ENCODE measurements at places on chromosomes 1 and 21. TPM values are rescaled to one million over a fixed set of nuclear protein-coding genes. Genes with fewer than 3 reads are reported as not detected.
A peak's percentile ranks its signal among the peaks of the same experiment; 100 is the strongest.

GRCh38 chr1:65694126-65694525 lies 98.6 kb upstream of the PDE4B start:
- no peaks in the 10 kb centered on the region for H3K36me3 ChIP-seq
- H3K4me3 ChIP-seq, result no peak overlapping the region
- H3K4me1 ChIP-seq, result peaks cover 19% of the 10 kb centered on the region
- H3K27me3 ChIP-seq, result no peaks in the 10 kb centered on the region

- no peaks in the 10 kb centered on the region for H3K27me3 ChIP-seq
- peak overlapping the region; percentile 99 for H3K27ac ChIP-seq
- peaks cover 36% of the 10 kb centered on the region for H3K4me1 ChIP-seq
These were observed 1.3 kb upstream of the H3-3A start for GRCh38 chr1:226061068-226061840.

- no peak overlapping the region for H3K27ac ChIP-seq
- no peak for DNase-seq
- no peak overlapping the region for H3K4me3 ChIP-seq
- no peaks in the 10 kb centered on the region for H3K27me3 ChIP-seq
These were observed 252.1 kb downstream of the FOXD2 start for GRCh38 chr1:47689894-47690293.

Gene FMO4
- total RNA-seq, result 3.3 TPM

Gene CRNN
- not detected for total RNA-seq

GRCh38 chr1:86273066-86273465 lies 116.5 kb upstream of the COL24A1 start:
- DNase-seq, result no peak
- H3K4me1 ChIP-seq, result no peaks in the 10 kb centered on the region
- no peak overlapping the region for H3K4me3 ChIP-seq

- no peaks in the 10 kb centered on the region for H3K36me3 ChIP-seq
- no peak overlapping the region for H3K27ac ChIP-seq
- no peaks in the 10 kb centered on the region for H3K4me1 ChIP-seq
- H3K27me3 ChIP-seq, result no peaks in the 10 kb centered on the region
- no peak for DNase-seq
- H3K4me3 ChIP-seq, result no peak overlapping the region
These were observed 113.3 kb upstream of the PTGFR start for GRCh38 chr1:78377356-78377928.

DNA sequence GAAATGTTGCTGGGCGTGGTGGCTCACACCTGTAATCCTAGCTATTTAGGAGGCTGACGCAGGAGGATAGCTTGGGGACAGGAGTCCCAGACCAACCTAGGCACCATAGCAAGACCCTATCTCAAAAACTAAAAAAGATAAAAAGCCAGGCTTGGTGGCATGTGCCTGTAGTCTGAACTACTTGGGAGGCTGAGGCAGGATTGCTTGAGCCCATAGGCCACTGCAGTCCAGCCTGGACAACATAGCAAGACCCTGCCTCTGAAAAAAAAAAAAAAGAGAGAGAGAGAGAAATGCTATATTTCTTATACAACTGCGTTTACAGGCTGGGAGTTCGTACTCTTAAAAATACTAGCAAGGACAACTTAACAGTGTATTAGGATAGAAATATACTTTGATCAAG lies 46.2 kb upstream of the SPOCD1 start:
- H3K4me3 ChIP-seq, result no peak overlapping the region
- H3K27me3 ChIP-seq, result no peaks in the 10 kb centered on the region
- no peak overlapping the region for H3K27ac ChIP-seq
- no peaks in the 10 kb centered on the region for H3K36me3 ChIP-seq
